Suprapubic skin (tissue), 4 donors: ENCODE measurements at places on chromosomes 1 and 21. TPM values are rescaled to one million over a fixed set of nuclear protein-coding genes. Genes with fewer than 3 reads are reported as not detected.
A peak's percentile ranks its signal among the peaks of the same experiment; 100 is the strongest.

MINDY1 gene
- total RNA-seq, result 59.1 TPM

ADCY10 gene
- total RNA-seq, result not detected

C1QA gene
- 24.3 TPM for total RNA-seq

FCRL6 gene
- total RNA-seq, result not detected

PRAMEF2 gene
- 0.39 TPM for total RNA-seq

HIVEP3 gene
- 13.4 TPM for total RNA-seq

PTGS2 gene
- total RNA-seq, result 5.7 TPM

PCP4L1 gene
- 4.1 TPM for total RNA-seq

WDR64 gene
- total RNA-seq, result not detected

GSTM1 gene
- total RNA-seq, result not detected

CACHD1 gene
- total RNA-seq, result 6.9 TPM

SERPINC1 gene
- 0.31 TPM for total RNA-seq

TTLL10 gene
- not detected for total RNA-seq

PLA2G4A gene
- 13.8 TPM for total RNA-seq

CFAP45 gene
- 0.78 TPM for total RNA-seq

- no peak for DNase-seq
Observed at GRCh38 chr1:225987491-225988316, 11.4 kb downstream of the SDE2 start.

- no peak for DNase-seq
Observed at GRCh38 chr1:13778431-13778830, 78.4 kb downstream of the PRDM2 start.

GRCh38 chr1:89952605-89953130 lies 42.2 kb upstream of the ZNF326 start:
- DNase-seq, result no peak

- no peak for DNase-seq
Observed at GRCh38 chr1:20311289-20311688, 20.6 kb downstream of the VWA5B1 start.

- DNase-seq, result no peak
Observed at GRCh38 chr21:16589006-16589898, 859.5 kb downstream of the USP25 start.

DNA sequence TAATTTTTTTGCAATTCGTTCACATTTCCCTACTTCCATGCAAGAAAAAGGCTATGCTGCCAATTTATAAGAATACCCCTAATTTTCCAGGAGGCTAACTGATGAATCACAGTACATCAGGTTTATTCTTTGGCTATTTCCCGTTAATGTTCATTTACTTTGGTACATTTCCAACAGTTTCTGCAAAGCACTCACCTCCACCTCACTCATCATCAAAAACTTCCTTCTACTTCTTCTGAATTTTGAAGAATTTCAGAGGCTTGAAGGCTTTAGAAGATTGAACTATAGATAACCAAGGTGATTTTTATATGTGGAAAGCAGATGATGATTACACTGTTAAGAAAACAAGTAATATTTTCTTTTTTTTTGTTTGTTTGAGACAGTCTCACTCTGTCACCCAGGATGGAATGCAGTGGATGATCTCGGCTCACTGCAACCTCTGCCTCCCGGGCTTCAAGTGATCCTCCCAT lies 60.5 kb upstream of the HP1BP3 start:
- DNase-seq, result no peak

GRCh38 chr1:204286831-204287421 lies 72.8 kb downstream of the PLEKHA6 start:
- DNase-seq, result no peak

- no peak for DNase-seq
Observed at GRCh38 chr1:31869449-31869848, 53.6 kb upstream of the SPOCD1 start.

GRCh38 chr1:53508991-53509666 lies 49.9 kb downstream of the DMRTB1 start:
- no peak for DNase-seq

DNA sequence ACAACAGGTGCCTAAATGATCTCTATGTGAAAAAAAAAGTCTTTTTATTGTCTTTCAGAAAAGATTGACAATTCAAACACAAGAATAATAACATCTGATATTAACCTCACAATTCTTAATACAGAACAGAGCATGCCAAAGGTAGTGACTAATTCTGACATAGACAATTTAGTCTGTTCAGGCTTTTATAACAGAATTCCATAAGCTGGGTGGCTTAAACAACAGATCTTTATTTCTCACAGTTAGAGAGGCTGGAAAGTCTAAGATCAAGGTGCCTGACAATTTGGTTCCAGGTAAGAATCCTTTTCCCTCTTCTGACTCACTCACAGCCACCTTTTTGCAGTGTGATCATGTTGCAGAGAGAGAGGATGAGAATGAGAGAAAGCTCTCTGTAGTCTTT lies 27.0 kb downstream of the DPYD start:
- DNase-seq, result no peak

- DNase-seq, result no peak
Observed at GRCh38 chr1:41464885-41465284, 19.6 kb downstream of the EDN2 start.

- DNase-seq, result no peak
Observed at GRCh38 chr21:43598416-43599120, 60.7 kb downstream of the HSF2BP start.

- DNase-seq, result no peak
Observed at GRCh38 chr1:113913312-113913668, 8.2 kb downstream of the DCLRE1B start.

GRCh38 chr1:67963263-67963662 lies 87.2 kb downstream of the DIRAS3 start:
- DNase-seq, result no peak

DNA sequence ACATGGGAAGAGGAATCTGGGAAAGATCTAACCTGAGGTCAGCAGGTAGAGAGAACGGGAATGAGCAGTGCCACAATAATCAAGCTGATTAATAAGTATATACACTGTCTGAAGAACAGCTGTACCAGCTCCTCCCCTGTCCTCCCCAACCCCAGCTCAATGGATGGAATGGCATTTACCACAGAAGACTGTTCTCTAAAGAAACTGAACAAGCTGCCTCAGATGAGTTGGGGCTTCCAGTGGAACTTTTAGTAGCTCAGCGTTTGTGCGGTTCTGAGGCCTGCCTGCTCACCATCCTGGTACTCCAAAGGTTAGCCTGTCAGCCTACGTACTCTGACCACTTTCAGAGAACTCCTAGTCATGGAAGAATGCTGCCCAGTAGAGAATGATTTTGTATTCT lies 101.9 kb upstream of the LBR start:
- no peak for DNase-seq

DNA sequence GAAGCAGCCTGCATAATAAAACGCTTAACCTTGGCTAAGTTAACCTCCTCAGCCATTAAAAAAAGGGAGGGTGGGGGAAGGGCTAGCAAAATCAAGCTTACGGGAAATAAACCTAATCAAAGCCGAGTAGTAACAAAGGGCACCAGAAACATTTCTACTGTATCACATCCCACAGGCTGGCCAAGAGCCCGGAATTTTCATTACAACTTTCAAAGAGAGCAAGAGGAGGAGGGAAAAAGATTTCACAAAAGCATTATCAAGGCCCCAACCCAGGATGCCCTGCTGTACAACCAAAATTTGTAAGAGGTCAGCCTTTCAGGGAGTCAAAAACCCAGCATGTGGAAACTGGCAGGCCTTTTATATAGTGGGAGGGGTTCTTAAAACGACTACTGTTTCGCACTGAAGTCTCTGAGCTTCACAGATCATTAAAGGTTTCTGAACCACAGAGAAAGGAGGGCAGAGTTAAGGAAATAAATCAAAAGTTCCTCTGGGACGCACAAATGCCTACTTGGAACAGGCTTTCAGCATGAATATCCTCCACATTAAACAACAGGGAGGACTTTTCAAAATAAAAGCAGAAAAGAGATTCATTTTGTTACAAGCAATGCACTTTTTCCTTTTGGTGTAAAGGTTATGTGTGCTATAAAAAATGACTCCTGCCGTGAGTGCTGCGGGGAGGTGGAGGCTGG lies 90.4 kb downstream of the SLC45A1 start:
- peak; percentile 89 for DNase-seq

- DNase-seq, result no peak
Observed at GRCh38 chr1:115129071-115129640, 39.9 kb upstream of the TSPAN2 start.

- DNase-seq, result no peak
Observed at GRCh38 chr1:155219592-155220031, 11.1 kb downstream of the MTX1 start.

GRCh38 chr1:235009074-235009473 lies 119.6 kb downstream of the TOMM20 start:
- peak; percentile 34 for DNase-seq

- no peak for DNase-seq
Observed at GRCh38 chr1:237834461-237834860, 56.3 kb downstream of the ZP4 start.

DNA sequence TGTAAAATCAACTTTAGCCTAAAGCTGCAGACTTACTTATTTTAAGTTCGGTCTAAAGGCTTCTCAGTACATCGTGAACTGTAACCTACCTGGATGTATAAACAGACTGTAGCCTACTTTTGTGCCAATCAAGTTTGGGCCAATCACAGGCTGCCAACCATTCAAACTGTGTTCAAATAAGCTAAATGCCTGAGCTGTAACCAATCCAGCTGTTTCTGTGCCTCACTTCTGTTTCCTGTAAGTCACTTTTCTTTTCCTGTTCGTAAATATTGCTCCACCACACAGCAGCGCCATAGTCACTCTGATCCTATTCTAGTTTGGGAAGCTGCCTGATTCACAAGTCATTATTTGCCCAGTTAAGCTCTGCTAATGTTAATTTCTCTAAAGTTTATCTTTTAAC lies 37.5 kb upstream of the SLAMF9 start:
- DNase-seq, result no peak

DNA sequence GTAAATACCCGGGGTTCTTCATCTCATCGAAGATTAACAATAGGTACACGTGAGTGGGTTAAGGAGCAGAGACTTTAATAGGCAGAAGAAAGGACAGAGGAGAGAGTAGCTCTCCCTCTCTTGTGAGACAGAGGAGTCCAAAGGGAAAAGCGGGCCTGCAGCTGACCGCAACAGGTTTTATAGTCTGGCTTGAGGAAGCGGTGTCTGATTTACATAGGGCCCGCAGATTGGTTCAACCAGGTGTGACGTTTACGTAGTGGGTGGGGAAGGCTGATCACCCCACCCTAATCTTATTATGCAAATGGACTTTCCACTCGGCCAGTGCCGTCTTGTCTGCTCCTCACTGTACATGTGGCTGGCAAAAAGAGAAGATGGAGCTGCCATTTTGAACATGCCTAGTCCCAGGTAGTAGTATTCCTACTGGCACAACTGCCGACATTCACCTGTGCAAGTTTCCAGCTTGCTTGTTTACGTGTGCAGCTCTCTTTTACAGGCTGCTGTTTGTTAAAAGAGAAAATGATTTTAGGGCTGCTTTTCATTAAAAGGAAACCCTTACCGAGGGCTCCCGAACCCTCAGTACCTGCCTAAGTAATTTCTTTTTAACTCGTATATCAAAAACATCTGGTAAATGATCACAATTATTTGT lies 10.6 kb downstream of the CDC14A start:
- DNase-seq, result no peak

DNA sequence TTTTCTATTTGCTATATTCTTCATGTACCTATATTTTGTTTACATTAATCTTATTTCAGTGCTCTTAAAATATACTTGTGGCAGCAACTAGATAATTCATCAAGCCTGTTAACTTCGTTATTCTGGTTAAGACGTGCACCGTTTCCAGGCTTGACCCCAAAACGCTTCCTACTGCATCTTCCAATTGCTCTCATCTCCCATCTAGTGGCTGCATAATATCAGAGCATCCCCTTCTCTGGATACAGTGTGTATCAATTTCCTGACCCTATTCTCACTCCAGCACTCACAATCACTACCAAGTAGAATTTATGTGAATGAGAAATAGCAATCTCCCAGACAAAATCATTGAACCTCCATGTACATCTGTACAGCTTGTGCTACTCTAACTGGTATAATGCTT lies 1280.3 kb upstream of the B3GALT2 start:
- DNase-seq, result no peak

DNA sequence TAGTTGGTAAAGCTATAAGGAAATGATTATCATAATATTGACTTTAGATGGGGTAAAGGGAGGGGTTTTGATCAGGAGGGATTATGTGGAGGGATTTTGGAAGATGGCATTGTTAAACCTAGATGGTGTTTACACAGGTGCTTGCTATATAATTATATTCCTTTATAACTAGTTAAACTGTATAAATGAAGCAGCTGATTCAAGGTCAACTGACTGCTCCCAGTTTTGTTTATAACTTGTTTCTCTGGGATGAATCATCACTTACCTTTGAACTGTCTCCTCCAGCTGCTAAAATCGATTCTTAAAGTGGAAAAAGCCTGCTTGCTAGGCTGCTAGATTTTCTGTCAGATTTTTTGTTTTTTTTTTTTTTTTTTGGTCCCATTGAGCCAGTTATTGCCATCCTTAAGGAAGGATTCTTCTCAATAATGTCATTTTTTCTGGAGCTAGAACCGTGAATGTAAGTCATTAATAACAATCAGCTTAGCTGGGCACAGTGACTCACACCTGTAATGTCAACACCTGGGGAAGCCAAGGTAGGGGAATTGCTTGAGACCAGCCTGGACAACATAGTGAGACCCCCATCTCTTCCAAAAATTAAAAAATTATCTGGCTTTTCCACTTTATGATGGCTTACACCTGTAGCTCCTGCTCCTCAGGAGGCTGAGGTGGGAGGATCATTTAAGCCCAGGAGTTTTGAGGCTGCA lies 153.2 kb downstream of the PIK3R3 start:
- no peak for DNase-seq
